ENCODE measurements at places on chromosomes 6 and 20.

DNA sequence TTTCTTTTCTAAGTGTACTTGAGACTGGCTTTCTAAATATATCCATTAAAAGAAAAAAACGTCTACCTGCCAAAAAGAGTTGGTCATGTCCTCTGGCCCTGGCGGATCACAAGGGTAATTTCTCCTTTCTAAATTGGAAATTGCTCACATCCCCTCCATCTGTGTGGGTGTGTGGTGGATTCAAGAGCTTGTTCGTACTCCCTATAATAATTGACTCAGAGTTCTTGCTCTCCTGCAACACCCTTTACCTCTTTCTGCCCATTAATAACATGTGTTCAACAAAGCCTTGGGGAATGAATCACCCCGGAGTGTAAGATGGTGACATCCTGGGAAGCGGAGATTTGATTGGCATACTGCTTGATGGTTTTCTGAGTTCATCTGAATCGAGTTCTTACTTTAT, 263.8 kb downstream of the ALDH8A1 start:
- DNase-seq = no peak

- DNase-seq = no peak
Measured at GRCh38 chr6:7341989-7342742, 29.2 kb upstream of the SSR1 start.

DNA sequence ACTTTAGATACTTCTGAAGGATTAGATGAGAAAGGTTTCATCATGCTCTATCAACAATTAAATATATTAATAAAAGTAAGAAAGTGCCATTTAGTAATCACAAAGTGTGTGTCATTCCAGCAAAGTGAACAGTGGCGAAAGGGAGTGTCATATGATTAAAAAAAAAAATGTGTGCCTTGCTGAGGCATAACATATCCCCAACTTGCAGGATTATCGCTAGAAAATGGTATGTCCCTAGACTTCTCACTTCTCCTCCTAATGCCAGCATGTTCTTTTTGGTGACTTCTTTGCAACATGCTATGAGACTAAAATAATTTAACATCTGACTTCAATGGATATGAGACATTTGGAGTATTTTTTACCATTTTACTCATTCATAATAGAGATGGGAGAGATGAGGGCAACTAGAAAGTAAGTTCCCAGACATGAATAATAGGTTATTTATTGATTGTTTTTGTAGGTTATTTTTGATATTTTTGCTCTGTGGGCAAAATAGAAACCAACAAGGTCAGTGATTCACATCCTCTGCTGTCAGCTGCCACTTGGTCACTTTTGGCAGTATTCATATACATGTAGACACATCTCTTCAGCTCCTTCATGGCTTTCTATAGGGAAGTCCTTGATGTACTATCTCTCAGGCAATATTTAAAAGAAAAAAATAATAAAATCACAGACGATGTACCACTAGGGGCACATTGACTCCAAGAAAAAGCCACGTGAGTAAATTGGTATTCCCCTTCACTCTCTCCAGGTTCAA, 370.1 kb downstream of the BMP2 start:
- no peak for DNase-seq

DNA sequence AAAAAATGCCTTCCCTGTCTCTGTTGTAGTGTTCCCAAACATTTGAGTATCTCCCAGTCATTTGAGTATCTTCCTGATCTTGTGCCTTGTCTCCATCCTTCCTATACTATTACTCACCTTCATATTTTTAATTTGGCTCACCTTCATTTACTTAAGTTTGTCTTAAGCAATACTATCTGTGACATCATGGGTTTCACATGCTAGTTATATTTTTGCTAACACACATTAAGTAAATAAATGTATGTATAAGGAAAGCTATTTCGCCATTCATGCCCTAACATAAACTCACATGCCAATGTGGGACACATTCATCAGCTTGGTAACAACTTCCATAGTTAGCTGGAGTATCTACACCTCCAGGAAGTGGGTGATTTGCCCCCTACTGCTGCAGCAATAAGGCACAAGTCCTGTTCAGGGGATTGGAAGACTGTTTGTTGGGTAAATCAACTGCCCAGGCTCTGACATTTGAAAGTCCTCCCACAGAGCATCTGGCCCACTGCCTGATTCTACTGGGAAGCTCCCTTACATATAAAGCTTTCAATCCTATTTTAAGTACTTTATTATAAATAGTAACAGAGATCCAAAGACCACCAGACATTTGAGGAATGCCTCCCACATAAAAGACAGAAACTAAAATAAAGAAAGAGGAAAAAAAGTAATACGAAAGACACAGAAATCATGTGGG, 132.3 kb downstream of the ISM1 start:
- DNase-seq = no peak

- DNase-seq = no peak
Measured at GRCh38 chr20:2208897-2209296, 86.9 kb upstream of the TGM3 start.

GRCh38 chr6:61886608-61887259, 399.3 kb downstream of the KHDRBS2 start:
- DNase-seq = no peak

DNA sequence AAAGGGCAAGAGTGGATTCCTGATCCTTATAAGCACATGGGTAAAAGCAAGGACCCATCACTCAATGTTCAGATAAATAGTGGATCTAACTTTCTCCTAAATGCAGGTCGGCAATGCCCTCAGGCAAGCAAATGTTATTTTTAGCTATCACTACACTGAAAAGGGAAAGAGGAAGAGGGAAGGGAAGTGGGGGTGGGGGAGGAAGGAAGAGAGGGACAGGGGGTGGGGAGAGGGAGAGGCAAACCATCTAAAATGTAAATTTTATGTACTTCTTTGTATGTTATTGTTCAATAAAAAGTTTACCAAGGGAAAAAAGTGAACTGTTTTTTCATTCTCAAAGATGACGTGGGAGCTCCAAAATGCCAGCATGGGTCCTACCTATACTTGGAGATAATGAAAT, 44.2 kb downstream of the CHD6 start:
- DNase-seq = no peak

GRCh38 chr6:148332088-148332487, 10.6 kb upstream of the SASH1 start:
- DNase-seq = no peak

DNA sequence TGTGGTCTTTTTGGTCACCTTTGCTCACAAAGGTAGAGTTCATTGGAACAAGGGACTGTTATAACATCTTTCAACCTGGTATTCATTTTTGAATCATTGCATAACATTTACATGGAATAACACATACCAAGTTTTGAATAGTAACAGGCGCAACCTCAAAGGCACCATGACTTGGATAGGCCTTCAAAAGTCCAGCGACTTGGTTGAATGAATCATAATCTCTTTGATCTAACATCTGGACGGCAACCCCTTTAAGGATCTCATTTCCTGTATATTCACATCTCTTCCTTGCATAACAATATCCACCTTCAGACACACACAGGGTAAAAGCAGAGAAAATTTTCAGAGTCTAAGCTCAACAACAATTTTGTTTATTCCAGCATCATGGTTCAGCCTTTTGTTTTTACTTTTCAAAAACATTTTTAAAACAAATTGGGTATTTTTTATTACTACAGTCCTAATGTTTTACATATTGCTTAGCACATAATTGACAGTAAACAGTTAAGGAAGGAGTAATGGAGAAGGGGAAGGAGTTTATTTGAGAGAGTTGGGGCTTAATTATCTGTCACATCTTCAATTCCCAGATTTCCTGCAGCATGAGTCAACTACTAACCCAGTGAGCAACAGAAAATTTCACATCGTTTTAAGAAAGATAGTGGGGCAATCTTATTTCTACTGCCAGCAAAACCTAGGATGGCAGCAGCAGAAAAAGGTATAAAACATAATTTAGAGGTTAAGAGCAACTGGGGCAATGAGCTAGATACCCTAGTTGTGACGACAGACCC, 41.8 kb upstream of the F13A1 start:
- no peak for DNase-seq

DNA sequence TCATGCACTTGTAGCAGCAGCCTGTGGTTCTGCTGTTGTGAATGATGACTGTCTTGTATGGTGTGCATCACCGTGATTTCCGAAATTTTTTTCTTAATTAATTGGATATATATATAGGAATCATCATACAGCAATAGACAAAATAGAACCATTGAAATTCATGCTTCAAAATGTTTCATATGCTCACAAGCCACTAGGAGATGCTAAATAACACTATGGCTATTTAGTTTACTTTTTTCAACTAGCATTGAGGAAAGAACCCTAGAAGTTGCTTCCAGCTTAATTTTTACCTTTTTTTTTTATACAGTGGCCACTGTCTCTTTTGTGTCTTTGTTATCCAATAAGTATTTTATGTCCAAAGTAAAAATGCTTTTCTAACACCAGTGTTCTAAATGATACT, 485.4 kb downstream of the CDKAL1 start:
- DNase-seq = no peak

- no peak for DNase-seq
Measured at GRCh38 chr6:151661509-151661908, 146.0 kb upstream of the ESR1 start.

GRCh38 chr20:20343932-20344331, 24.0 kb upstream of the INSM1 start:
- no peak for DNase-seq

- DNase-seq = no peak
Measured at GRCh38 chr6:2190661-2191389, 54.6 kb downstream of the GMDS start.

- no peak for DNase-seq
Measured at GRCh38 chr20:25024171-25024570, 31.6 kb upstream of the APMAP start.

GRCh38 chr20:43458422-43458924, 777 bp downstream of the SRSF6 start:
- no peak for DNase-seq

DNA sequence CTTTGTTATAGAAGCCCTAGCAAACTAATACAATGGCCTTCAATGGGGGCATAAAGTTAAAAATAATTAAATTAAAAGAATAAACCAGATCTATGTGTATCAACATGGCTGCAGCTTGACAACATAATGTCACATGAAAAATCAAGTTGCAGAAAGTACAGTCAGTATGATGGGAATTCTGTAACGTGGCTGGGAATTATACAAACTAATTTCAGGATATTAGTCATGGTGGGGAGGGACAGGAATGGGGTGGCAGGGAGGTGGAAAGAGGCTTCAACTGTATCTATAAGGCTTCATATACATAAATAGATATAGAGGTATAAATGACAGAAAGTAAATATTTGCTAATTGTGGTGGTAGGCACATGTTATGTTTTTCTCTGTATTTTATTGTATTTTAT, 107.1 kb downstream of the UNC5CL start:
- no peak for DNase-seq
